ENCODE measurements at places on chromosomes 6 and 20.

- DNase-seq, result no peak
Measured at GRCh38 chr6:85460921-85461797, 11.3 kb downstream of the NT5E start.

DNA sequence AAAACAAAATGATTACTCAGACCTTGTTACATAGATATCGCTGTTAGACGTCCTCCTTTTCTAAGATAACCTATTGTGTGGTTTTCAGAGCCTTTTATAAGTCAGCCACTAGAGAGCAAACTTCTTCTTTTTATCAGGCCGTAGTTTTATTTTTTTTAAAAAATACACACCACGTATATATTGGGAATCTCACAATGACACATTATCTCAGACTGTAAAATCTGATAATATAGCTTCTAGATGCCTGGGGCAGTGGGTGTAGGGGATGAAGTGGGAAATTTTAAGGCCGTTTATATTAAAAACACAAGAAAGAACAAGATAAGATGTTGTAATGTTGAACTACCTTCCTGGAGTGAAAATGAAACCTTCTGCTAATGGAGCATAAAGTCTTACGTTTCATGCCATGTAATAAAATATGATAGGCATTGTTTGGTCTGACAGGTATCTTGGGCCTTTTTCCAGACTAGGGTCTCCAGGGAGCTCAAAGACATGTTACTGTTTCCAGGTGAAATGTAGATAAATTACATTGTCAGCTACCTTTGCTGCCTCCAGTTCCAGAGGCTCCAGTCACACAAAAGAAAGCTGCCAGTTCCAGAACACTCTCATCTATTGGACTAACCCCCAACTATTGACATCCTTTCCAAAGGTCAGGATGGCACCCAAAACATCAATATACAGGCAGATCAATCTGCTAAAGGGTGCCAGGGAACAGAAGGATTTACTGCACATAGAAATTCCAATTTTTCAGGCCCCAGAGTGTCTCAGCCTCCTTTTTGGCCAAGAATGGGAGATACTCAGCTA, 130.2 kb upstream of the AKIRIN2 start:
- DNase-seq, result no peak

DNA sequence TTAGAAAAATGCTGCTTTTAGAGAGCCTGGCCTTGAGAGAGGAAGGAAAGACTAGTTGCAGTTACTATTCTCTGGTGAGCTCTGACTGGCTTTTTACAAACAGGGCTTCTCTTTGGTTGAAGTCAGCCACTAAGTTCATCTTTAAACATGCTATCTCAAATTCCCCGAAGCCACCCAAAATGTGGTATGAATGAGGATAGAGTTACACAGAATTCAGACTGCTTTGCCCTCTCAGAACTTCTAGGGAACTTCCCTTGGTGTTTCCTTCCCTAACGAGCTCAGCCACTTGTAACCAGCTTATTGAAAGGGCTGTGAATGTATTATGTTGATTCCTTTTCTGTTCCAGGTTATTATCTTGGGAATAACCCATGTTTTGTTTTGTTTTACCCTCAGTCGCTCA, 73.5 kb downstream of the EFHC1 start:
- DNase-seq, result no peak

- DNase-seq, result no peak
Measured at GRCh38 chr20:56453352-56453751, 15.1 kb upstream of the RTF2 start.

- no peak for DNase-seq
Measured at GRCh38 chr20:57288651-57289277, 22.3 kb upstream of the BMP7 start.

DNA sequence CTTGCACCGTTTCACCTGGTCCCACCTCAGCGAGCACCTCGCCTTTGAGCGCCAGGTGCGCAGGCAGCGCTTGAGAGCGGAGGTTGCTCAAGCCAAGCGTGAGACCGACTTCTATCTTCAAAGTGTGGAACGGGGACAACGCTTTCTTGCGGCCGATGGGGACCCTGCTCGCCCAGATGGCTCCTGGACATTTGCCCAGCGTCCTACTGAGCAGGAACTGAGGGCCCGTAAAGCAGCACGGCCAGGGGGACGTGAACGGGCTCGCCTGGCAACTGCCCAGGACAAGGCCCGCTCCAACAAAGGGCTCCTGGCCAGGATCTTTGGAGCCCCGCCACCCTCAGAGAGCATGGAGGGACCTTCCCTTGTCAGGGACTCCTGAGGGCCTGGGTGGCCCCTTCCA, 1.5 kb downstream of the ABT1 start:
- DNase-seq, result no peak

- DNase-seq, result no peak
Measured at GRCh38 chr6:25138233-25138933, 140.8 kb upstream of the CARMIL1 start.

GRCh38 chr20:45044084-45044573, 56.8 kb downstream of the KCNS1 start:
- DNase-seq, result peak; percentile 83

DNA sequence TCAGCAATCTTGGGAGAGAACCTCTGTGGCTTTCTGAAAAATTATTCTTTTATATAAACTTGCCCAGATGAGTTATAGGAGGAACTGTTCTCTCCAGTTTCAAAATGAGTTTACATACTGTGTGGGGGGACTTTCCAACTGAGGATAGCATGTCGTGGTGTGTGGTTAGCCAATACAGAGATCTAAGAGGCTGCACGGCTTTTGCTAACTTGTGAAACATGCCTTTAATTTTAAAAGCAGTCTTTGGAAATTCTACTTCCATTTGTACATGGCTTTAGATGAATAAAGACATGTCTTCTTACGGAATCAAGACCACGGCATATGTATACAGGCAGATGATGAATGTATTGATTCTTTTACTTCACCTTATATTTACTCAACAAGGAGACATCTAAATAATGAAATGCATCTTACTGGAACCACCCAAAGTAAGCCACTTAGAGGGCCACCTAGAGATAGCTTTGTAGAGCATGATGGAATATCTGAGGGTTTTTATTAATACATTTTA, 39.8 kb downstream of the HIVEP1 start:
- DNase-seq, result no peak

DNA sequence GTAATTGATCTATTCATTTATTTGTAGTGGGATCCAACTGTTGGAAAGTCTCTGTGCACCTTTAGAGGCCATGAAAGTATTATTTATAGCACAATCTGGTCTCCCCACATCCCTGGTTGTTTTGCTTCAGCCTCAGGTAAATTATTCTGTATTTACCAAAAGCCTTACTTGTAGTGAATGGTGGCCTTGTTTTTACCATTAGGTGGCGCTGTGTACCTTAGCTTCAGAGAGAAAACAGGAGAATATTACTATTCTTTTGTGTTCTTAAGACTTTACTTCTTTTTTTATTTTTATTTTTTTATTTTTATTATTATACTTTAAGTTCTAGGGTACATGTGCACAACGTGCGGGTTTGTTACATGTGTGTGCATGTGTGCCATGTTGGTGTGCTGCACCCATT, 23.7 kb downstream of the PEX7 start:
- DNase-seq, result peak; percentile 63

DNA sequence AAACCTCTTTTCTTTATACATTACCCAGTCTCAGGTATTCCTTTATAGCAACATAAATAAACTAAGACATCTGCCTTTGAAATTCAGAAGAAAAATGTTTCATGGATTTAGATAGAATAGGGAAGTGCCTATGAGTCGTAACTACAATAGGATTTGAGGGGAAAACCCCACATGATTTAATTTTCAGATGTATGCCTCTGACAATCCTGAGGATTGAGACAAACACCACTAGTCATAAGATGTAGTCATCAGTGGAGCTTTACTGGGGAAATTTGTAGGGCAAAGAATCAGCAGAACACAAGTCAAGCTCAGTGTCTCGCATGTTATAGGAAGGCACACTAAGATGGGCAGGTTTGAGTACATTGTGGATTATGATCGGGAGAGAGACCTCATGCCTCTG, 566.4 kb downstream of the BMP2 start:
- DNase-seq, result no peak

DNA sequence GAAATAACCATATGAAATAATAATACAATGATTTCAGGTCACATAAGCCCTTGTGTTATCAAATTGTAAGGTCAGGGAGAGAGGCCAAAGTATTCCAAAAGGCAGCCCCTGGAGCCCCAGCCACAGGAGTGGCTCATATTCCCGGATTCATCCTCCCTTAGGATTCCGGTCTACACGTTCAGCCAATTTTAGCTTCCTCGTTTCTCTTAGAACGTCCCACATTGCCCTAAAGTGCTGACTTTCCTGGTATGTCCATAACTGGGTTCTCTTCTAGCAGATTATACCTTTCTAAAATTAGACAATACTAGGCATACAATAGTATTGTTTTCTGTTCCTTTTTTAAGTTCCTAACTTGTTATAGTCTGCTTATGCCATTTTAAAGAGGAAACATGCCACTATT, 192.7 kb upstream of the NOX3 start:
- no peak for DNase-seq

DNA sequence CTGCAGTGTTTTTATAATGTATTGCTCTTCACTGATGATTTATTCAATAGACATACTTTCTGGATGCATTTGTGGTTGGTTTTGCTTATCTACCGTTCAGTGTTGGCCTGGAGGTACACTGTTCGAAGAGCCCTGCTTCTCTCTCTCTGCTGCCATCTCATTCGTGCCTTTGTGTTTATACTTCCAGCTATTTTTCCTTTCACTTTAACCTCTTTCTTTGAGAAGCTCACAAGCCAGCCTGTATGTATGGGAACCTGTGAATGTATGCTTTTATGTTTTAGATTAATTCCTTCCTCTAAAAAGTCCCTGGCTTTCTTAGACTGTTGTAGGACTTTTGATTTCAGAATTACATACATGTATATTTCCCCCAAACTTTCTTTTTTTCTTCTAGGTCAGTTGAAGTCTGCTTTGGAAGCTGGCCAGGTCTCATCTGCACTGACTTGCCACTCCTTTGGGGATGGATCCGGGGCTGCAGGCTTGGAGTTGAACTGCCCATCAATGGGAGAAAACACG, 83.0 kb downstream of the SCAND1 start:
- no peak for DNase-seq

DNA sequence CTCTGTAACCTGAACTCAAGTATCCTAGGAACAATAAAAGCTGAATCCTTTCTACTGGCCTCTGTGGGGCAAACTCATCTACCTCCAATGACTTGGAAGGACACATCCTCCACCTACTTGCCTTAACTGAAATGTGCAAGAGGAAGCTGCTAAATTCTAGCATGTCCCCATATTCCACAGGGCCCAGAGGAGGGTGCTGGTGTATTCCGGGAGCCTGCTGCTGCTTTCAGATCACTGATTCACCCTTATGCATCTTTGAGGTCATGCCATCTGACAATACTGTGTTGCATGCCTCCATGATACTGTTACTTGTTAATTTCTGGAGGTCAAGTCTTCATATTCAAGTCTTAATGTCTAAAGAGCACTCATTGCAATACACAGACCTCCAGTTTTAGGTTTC, 40.3 kb downstream of the LYRM4 start:
- no peak for DNase-seq

DNA sequence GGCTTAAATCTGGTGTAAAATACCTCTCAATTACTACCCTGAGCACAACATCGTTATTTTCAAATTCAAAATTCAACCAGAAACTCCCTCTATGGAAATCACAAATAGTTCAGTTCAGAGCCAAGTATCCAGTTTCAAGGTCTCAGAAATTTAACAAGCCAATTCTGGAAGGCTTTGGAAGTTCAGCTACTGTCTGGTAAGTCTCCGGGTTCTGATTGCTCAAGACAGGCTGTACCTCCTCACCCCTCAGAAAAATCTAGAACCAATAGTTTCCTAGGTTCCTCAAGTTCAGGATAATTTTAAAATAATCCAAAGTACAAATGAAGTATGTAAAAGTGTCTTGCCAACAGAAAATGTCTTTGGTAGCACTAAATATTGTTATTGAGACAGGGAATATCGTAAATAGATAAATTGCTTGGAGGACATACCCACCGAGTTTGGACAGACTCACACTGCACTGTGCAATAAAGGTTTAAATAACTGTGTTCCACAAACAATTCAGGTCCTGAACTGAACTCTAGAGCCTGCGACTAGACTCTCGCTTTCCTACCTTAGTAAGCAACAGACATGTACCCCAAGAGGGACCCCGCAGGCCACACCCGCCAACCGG, 729 bp downstream of the ATG5 start:
- DNase-seq, result no peak

DNA sequence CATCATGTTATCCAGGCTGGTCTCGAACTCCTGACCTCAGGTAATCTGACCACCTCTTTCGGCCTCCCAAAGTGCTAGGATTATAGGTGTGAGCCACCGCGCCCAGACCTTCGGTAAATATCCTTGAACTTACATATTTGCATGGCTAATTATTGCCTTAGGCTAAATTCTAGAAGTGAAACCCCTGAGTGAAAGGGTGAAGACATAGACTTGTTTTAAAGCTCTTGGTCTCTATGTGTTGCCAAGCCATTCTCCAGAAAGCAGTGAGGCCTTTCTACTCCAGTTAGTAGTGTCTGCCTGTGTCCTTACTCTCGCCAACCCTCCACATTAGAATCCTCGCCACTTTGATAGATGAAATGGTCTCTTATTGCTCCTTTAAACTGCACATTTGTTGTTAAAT, 2.6 kb upstream of the NOTCH4 start:
- no peak for DNase-seq

DNA sequence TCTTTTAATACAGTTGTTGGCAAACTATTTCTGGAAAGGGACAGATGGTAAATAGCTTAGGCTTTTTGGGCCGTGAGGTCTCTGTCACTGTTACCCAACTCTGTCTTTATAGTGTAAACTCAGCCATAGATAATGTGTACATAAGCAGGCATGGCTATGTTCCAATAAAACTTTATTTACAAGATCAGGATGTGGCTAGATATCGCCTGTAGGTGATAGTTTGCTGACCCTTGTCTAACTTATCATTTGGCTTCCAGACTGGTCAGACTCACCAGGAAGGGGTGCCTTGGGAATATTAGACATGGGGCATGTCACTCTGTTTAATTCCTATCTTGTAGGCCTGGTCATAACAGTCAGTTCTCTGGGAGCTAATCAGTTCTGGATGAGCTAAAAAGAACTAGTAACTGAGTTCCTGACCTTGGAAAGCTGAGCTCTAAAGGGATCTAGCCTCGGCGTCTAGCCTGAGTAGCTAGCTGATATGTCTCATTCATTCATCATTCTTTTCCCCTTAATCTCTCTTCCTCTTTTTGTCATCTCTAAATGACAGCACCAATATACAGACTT, 163.6 kb downstream of the SLC16A10 start:
- DNase-seq, result peak; percentile 51

GRCh38 chr6:164087211-164087610, 672.7 kb downstream of the QKI start:
- DNase-seq, result no peak

DNA sequence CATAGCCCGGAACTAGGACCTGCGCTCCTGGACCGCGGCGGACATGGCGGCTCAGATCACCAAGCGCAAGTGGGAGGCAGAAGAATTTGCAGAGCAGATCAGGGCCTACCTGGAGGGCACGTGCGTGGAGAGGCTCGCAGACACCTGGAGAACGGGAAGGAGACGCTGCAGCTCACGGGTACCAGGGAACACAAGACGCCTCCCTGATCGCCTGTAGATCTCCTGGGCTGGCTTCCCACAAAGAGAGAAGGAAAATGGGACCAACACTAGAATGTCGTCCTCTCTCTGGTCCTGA, 15.1 kb upstream of the HLA-A start:
- DNase-seq, result no peak

- peak; percentile 73 for DNase-seq
Measured at GRCh38 chr20:59751075-59751711, 146.9 kb downstream of the PHACTR3 start.

- peak; percentile 99 for DNase-seq
Measured at GRCh38 chr6:109236115-109237076, 141.1 kb downstream of the CEP57L1 start.

- DNase-seq, result peak; percentile 72
Measured at GRCh38 chr6:33080127-33081089, 4.6 kb downstream of the HLA-DPB1 start.

GRCh38 chr20:47956268-47956995, 171.2 kb upstream of the SULF2 start:
- DNase-seq, result peak; percentile 26
